ENCODE measurements at places on chromosomes 13 and 19.

DNA sequence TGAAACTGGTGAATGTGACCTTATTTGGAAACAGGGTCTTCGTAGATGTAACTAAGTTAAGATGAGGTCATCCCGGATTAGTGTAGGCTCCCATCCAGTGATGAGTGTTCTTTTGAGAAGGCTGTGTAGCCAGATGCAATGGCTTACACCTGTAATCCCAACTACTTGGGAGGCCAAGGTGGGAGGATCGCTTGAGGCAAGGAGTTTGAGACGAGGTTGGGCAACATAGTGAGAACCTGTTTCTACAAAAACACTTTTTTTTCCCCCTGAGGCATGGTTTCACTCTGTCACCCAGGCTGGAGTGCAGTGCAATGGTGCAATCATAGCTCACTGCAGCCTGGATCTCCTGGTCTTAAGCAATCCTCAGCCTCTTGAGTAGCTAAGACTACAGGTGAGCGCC is 36.4 kb downstream of the FBN3 start:
- no peaks in the 10 kb centered on the region for H3K36me3 ChIP-seq
- H3K4me3 ChIP-seq: no peak overlapping the region
- no peak overlapping the region for H3K27ac ChIP-seq
- DNase-seq: no peak
- H3K4me1 ChIP-seq: no peaks in the 10 kb centered on the region

- H3K4me1 ChIP-seq: no peaks in the 10 kb centered on the region
- no peak overlapping the region for H3K4me3 ChIP-seq
- no peaks in the 10 kb centered on the region for H3K36me3 ChIP-seq
- no peak overlapping the region for H3K27ac ChIP-seq
Measured at GRCh38 chr13:103815619-103816018, 749.4 kb upstream of the SLC10A2 start.

DNA sequence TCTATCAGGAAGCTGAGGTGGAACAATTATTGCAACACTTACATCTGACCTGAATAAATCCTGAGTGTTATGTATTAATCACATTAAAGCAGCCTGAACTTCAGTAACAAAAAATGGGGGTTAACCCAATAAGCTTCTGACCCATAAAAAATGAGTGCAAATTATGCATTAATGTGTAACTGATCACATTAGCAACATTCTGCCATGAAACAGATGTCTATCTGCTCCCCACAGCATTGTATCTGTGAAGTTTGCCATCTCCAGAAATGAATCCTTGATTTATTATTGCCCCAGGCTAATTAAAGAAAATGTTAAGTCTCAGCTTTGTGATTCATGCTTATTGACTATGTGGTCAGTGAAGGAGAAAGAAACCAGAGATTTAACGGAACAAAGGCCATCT is 304.9 kb downstream of the PCDH20 start:
- H3K4me3 ChIP-seq: no peak overlapping the region
- DNase-seq: no peak
- no peaks in the 10 kb centered on the region for H3K27me3 ChIP-seq
- no peak overlapping the region for H3K27ac ChIP-seq

DNA sequence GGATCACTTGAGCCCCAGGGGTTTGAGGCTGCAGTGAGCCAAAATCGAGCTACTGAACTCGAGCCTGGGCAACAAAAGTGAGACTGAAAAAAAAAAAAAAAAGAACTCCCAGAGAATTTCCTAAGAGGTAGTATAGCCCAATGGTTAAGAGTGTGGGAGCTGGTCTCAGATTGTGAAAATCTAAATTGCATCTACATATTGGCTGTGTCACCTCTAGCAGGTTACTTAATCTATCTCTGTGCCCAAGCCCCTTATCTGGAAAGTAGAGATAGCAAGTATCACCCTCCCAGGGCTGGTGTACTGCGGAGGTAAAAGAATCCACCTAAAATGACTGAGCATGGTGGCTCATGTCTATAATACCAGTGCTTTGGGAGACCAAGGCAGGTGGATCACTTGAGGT is 3.7 kb upstream of the PLAUR start:
- H3K27ac ChIP-seq: no peak overlapping the region
- peaks cover 28% of the 10 kb centered on the region for H3K4me1 ChIP-seq
- no peaks in the 10 kb centered on the region for H3K27me3 ChIP-seq
- H3K36me3 ChIP-seq: no peaks in the 10 kb centered on the region
- no peak for DNase-seq
- no peak overlapping the region for H3K4me3 ChIP-seq

- H3K27ac ChIP-seq: no peak overlapping the region
- H3K4me1 ChIP-seq: no peaks in the 10 kb centered on the region
- H3K27me3 ChIP-seq: no peaks in the 10 kb centered on the region
- no peak for DNase-seq
Measured at GRCh38 chr13:71727662-71728061, 139.3 kb downstream of the DACH1 start.
